Lung (tissue), 17 donors: ENCODE measurements at places on chromosomes 5 and 9.

DNA sequence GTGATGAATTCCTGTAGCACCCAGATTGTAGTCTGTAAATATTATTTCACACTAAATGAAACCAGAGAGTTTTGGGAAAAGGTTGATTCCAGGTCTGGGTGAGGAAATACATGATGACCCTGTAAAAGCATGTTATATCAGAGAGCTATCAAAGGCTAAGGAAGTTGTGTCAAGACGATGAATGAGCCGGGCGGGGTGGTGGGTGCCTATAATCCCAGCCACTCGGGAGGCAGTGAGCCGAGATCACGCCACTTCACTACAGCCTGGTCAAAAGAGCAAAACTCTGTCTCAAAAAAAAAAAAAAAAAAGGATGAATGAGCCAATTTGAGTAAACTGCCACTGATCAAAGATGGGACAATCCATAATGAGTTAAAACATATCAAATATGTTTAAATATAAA lies 29.2 kb downstream of the IL6ST start:
- no peak for DNase-seq

GRCh38 chr9:4010309-4010708 lies 289.6 kb downstream of the GLIS3 start:
- no peak for DNase-seq

DNA sequence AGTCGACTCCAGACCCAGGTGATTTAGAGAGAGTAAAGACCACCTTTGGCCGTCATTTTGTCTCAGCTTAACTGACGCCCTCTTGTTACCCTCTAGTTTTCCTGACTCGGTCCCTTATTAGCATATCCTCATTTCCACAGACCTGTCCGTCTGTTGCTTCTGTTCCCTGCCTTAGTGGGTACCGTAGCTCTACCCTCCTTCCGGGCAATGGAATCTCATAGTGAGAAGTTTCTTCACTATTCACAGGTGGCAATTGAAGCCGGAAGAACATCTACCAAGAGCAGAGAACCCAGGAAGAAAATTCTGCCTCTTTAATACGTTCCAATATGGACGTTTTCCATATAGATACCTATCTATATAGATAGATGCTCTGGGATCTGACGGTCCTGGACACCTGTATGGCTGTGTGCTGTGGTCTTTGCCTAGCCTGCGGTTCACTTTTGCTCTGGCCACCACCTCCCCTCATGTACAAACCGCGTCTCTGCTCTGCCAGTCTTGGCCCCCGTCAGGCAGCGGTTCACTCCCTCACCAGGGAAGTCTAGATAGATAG lies 652 bp upstream of the TMEM161B start:
- no peak for DNase-seq

- DNase-seq: no peak
Observed at GRCh38 chr5:1293416-1294205, 1.3 kb downstream of the TERT start.

- DNase-seq: no peak
Observed at GRCh38 chr5:85910335-85910734, 707.4 kb upstream of the COX7C start.

- no peak for DNase-seq
Observed at GRCh38 chr9:18865542-18865941, 167.5 kb downstream of the SAXO1 start.

DNA sequence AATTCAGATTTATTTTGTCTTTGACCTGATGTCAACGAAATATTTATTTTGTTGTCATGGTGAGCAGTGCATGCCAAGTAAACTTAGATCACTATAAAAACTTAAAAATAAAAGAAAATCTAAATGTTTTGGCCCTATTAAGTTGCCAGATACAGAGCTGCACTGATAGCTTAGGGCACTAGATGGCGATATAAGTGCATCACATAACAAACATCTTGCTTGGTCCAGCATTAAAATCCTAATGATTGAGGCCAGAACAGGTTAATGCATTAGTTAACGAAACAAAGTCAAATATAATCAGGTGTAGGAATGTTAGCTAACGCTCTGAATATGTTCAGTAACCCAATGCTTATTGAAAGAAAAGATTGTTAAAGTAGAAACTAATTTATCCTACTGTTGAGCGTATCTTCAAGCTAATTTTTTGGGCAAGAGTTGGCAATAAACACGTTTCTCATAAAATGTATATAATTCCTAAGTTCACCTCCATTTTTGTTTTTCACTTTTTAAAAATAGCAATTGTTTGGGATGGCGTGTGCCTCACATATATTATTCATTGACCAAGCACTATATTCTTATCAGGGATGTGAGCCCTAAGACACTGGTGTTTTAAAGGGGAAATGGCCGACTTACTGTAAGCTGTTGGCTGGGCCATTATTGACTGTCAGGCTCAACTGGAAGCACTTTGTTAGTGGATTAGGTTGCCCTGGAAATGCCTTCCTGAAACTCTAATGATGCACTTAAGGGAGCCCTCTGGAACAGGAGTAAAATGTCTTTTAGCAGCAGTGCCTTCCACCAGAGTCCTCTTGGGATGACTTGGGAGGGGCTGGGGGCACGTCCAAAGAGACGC lies 33.3 kb downstream of the KCTD16 start:
- DNase-seq: peak; percentile 85

DNA sequence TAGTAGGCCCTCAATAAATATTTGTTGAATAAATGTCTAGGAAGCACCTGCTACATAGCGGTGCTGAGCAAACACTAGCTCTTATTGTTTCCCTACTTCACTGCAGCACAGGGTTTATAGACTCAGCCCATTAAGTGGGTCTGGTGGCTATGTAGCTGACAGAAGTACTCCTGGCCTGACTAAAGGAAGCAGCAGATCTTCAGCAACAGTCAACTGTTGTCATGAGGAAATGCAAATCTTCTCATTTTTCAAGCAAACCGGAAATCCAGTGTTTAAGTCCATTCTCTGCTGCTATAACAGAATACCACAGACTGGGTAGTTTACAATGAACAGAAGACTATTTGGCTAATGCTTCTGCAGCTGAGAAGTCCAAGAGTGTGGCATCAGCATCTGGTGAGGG lies 2.8 kb upstream of the TEX10 start:
- DNase-seq: no peak

- no peak for DNase-seq
Observed at GRCh38 chr9:76810377-76810957, 46.2 kb downstream of the PCA3 start.

DNA sequence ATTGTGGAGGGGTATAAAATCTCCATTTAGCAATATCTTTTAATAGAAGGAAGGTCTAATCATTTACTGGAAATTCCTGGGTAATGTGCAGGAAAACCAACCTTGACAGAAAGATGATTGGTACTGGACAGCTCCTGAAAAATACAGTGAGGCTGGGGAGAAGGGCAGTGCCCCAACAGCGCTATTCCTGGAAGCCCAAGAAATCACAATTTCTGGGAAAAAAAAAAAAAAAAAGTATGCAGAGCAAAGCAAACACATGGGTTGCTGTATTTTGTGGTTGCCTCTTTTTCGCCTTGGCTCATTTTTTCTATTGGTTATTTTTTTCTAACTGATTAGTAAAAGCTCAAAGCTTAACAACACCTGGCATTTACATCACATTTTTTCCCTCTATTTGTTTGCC lies 249.7 kb downstream of the ENC1 start:
- DNase-seq: no peak

DNA sequence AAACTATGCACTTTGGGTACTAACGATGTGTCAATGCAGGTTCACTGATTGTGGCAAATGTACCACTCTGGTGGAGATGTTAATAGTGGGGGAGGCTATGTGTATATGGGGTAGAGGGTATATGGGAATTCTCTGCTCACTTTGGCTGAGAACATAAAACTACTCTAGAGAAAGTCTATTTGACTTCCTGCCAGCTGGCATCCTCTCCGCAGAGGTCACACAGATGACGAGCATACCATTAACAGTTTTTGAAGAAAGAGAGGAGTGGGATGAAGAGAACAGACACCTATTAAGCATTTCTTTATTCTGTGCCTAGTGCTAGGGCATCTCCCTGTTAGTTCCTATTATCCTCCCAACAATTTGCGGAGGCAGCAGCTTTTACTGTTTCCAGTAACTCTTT lies 58.4 kb upstream of the TRIM32 start:
- DNase-seq: peak; percentile 73

- no peak for DNase-seq
Observed at GRCh38 chr5:125367702-125368101, 621.3 kb upstream of the ZNF608 start.

GRCh38 chr9:117021906-117022305 lies 334.8 kb downstream of the TRIM32 start:
- no peak for DNase-seq

- DNase-seq: no peak
Observed at GRCh38 chr9:522190-522589, 307.5 kb downstream of the DOCK8 start.

- DNase-seq: peak; percentile 62
Observed at GRCh38 chr5:150143350-150144245, 12.0 kb downstream of the PDGFRB start.

GRCh38 chr5:124210111-124210910 lies 536.1 kb downstream of the ZNF608 start:
- no peak for DNase-seq

- DNase-seq: peak; percentile 90
Observed at GRCh38 chr9:77896938-77897667, 134.5 kb downstream of the GNAQ start.

DNA sequence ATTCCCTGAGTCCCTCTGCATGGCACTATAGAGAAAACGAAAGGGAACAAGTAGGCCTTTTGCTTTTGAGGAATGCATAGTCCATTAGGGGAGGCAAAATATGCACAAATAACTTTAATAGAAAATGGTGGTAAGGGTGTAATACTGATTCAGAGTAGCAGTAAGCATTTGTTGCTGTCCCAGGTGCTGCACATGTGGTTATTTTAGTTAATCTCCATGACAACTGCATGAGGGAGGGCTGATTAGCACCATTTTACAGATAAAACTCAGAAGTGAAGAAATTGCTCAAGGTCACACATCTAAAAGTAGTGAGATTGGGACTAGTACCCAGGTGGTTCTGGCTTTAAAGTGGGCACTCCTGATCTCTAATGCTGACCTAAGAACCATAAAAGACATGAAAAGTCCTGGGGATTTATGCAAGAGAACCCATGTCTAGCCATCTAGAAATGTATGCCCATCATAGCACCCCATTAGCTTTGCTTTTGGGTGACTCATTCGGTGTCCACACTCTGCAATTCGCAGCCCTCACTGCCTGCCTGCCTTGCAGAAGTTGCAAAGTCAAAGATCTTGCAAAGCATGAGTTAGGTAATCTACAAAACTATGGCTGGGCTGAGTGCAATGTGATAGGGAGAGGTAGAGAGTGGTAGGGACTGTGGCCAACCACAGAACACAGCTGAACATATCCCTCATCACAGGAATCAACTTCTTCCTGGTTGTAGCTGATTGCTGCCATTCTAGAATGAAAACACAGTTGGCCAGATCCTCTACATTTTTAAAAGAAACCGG lies 195.2 kb downstream of the PTTG1 start:
- DNase-seq: peak; percentile 6

DNA sequence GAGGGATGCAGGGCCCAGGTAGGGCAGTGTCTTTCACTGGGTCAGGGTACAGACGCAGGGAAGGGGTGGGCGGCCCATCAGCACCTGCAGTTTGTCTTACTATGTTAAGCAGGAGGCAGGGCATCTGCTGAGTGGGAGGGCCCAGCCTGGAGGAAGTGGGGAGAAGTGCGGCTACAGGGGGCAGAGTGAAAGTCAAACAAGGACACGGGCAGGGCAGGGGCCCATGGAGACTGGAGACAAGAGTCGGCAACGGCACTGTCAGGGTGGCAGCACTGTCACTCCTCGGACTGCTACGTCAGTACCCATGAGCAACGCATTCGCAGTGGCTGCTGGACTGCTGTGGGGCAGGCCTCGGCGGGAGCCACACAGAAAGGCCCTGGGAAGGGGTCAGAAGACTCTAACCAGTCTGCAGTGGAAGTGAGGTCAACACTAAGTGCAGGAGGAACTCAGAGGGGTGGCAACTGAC lies 19.7 kb downstream of the CAMSAP1 start:
- no peak for DNase-seq

DNA sequence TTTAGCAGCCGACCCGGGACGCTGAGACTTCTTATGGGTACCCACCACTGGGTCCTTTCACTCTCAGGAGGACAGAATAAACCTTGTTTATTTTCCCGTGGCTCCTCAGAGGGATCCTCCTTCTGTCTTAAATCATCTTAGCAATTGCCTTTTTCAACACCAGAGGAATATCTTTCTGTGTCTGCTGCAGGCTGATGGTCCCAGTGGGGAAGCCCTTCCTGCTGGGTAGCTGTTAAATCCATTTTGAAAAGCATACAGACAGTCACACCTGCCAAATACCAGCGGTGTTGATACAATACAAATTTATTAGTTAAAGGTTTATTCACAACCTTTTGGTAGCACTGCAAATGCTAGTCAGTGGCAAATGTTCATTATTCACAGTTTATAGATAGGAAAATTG lies 222.9 kb downstream of the AOPEP start:
- no peak for DNase-seq

GRCh38 chr5:56674441-56674840 lies 140.9 kb upstream of the MAP3K1 start:
- no peak for DNase-seq

- peak; percentile 25 for DNase-seq
Observed at GRCh38 chr5:91277093-91277626, 106.0 kb downstream of the ARRDC3 start.

- DNase-seq: no peak
Observed at GRCh38 chr9:137482094-137482781, 23.1 kb upstream of the NSMF start.

DNA sequence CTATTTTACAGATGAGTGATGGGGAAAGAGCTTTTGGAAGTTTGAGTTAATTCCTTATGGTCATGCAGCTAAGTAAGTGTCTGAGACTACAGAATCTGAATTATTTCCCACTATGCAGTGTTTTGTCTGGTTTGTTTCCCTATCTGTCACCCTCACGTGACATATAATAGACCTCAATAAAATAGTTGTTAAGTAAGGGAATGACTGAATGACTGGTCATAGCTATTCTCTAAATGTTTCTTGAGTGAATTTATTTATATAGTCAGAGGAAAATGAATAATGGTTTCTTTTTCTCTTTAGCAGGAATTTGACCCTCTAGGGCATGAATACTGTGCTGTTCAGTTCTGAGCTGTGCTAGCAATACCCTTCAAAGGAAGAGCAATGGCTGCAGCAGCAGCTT lies 10.3 kb downstream of the TRIM32 start:
- DNase-seq: no peak

- no peak for DNase-seq
Observed at GRCh38 chr9:124625087-124625486, 117.9 kb upstream of the NR5A1 start.

DNA sequence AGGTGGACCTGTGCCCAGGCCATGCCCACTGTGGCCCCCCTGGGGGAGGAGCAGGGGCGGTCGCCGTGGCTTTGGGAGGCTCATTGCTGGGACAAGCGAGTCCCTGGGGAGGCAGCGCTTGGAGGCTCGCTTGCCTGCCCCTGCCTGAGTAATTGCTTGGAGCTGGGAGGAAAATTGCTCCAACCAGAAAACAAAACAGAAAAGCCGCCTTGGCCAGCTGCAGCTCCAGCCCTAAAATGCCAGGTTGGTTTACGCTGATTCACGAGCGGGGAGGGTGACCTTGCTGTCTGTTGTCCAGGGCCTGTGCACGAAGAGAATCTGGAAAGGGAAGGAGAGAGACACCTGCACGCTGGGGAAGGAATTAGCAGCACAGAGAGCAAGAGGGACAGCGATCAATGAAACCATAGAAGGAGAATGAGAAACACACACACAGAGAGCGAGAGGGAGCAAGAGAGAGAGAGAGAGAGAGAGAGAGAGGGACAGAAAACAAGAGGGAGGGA lies 25.3 kb downstream of the NTNG2 start:
- DNase-seq: no peak

GRCh38 chr5:116532762-116533525 lies 41.7 kb downstream of the SEMA6A start:
- DNase-seq: peak; percentile 67

- DNase-seq: no peak
Observed at GRCh38 chr5:34535944-34536623, 120.0 kb upstream of the RAI14 start.
